ENCODE measurements at places on chromosomes 12 and 14. TPM values are rescaled to one million over a fixed set of nuclear protein-coding genes. Genes with fewer than 3 reads are reported as not detected.

The LIN7A gene
- polyA plus RNA-seq: 0.16 TPM

The TAS2R14 gene
- polyA plus RNA-seq: 0.35 TPM

The NEUROD4 gene
- not detected for polyA plus RNA-seq

The OAS2 gene
- polyA plus RNA-seq: 6.6 TPM

The COX8C gene
- polyA plus RNA-seq: not detected

The HHIPL1 gene
- polyA plus RNA-seq: 0.28 TPM

The TPPP2 gene
- polyA plus RNA-seq: not detected

The SLC17A8 gene
- polyA plus RNA-seq: not detected

The ABHD4 gene
- 22.8 TPM for polyA plus RNA-seq

The SUPT16H gene
- 39.4 TPM for polyA plus RNA-seq

The TIGAR gene
- 2.4 TPM for polyA plus RNA-seq

The SIX1 gene
- not detected for polyA plus RNA-seq

The ACSS3 gene
- polyA plus RNA-seq: 0.31 TPM

The CLEC12A gene
- 0.16 TPM for polyA plus RNA-seq

The TAS2R50 gene
- not detected for polyA plus RNA-seq

The CCDC38 gene
- polyA plus RNA-seq: not detected

The DNAL1 gene
- 2.5 TPM for polyA plus RNA-seq

The SERPINA9 gene
- not detected for polyA plus RNA-seq
